ENCODE measurements at places on chromosomes 11 and 22. TPM values are rescaled to one million over a fixed set of nuclear protein-coding genes. Genes with fewer than 3 reads are reported as not detected.

Gene SUN2
- total RNA-seq = 113 TPM

Gene KBTBD3
- total RNA-seq = 15.5 TPM

Gene BATF2
- total RNA-seq = 1.5 TPM

Gene IGLL1
- total RNA-seq = not detected

Gene OR52E8
- total RNA-seq = not detected

All from heart left ventricle (tissue), 16 donors.